Stimulated activated CD8-positive, alpha-beta memory T cell treated with anti-CD3 and anti-CD28 coated beads, Interleukin-4, amount 100 ng/mL, for 4 hours (primary cell): ENCODE measurements at places on chromosomes 1 and 21.

DNA sequence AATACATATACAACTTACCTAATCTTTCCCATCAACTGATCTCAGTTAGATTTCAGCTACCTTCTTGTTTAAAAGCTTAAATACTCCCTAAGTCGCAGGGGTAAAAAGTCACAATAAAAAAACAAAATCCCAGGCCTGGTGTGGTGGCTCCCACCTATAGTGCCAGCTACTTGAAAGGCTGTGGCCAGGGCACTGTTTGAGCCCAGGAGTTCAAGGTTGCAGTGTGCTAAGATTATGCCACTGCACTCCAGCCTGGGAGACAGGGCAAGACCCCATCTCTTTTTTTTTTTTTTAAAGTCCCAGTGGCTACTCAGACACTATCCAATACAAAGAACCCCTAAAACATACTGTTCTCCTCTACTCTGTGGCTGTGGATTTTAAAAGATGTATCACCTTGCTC, 228.3 kb downstream of the DENND1B start:
- DNase-seq = no peak

GRCh38 chr1:230130172-230130944, 63.3 kb downstream of the GALNT2 start:
- DNase-seq = no peak

DNA sequence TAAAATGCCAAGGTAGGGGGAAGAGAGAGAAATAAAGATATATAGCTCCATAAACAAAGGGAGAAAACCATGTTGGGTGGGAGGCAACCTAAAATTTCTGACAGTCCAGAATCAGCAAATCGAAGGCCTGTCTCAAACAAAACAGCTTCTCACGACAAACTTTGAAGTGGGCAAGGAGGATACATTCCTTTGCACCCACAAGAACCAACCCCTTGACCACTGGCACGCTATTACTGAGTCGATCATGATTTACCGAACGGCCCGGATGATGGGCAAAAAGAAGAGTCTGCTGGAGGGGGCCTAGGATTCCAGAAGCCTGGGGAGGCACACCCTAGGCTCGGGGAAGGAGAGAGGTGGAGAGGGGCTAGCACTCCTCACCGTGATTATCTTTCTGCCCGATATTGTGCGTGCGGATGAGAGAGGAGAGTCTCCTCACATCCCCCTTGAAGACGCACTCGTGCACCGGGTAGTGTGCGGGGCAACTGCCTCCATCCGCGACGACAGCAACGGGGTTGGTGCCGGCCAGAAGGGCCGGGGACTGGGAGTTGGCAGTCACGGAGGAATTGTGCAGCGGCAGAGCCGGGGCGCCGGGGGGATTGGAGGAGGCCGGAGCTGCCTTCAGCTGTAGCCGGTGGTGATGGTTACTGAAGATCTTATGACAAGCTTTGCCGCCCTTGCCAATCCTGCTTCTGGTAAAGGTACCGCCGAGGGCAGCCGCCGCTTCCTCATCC, 756 bp downstream of the ANKRD13C start:
- DNase-seq = peak; percentile 11

DNA sequence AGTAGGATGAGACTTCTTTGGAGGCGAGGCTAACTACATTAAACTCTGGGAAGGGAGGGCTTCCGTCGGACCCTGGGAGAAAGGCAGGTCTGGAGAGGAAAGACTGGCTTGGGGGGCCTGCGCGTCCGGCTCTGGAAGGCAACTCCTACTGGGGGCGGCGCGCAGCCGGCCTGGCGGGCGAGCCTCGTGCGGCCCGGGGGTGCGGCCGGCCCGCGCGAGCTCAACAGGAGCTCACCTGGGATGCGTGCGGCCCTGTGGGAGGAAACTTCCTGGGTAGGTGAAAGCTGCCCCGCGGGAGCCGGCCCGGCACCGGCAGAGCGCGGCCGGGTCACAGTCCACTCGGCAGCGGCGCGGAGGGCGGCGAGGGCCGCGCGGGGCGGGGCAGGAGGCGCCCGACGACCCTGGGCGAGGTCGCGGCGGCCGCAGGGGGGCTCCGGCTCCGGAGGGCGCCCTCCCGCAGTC, 449 bp downstream of the EPS15 start:
- DNase-seq = no peak

DNA sequence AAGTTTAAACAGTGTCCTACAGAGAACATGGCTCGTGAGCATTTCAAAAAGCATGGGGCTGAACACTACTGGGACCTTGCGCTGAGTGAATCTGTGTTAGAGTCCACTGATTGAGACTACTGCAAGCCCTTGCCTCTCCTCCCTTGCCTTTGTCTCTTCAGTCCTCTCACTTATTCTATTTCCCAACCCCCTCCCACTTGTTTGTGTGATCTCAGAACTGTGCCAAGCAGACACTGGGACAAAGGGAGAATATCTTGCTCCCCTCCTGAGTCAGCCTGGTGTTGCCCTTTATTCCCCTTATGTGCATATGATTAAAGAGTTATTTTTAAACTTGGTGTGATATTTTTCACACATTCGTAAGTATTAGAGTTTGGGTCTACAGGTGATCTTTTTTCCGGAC, 11.1 kb upstream of the RPRD2 start:
- DNase-seq = no peak

DNA sequence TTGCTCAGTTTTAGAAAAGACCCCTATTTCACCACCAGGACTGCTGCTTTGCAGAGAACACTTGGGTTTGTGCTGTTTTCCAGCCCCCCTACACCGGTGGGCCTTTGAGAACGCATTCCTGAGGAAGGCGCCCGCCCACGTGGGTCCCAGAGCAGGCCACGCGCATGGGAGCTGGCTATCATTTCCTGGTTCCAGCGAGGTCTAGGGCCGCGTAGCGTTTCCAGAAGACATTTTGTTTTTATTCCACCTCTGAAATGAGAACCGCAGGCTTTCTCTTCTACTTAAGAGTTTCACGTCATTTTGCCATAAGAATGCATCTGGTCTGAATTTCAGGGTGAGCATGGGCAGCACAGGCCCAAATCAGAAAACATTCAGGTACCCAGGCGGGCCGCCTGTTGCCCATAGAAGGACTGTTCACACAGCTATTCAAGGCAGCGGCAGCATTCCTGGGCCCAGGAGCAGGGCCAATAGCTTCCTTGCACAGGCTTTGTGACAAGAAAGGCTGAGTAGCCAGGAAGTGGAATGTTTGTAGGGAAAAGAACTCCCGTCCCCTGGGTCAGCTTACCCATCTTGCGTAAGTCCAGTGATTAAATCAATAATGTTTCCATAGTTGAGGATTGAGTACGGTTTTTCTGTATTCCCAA, 1.4 kb upstream of the KLHL21 start:
- DNase-seq = no peak

DNA sequence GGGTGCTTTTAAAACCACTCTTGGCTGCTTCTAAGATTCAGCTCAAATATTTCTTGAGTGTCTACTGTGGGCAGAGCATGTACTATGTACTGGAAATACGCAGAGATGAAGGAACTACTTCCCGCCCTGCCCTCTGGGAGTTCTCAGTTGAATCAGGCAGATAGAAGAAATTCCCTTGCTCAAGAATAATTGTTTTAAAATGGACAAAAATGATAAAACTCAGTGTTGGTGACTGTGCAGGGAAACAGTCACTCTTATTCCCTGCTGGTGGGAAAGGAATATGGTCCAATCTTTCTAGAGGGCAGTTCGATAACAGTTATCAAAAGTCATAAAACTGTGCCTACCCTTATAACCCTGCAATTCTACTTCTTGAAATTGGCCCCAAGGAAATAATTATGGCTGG, 16.9 kb upstream of the GRHL3 start:
- no peak for DNase-seq
